ENCODE measurements at places on chromosomes 5 and 9.
A peak's percentile ranks its signal among the peaks of the same experiment; 100 is the strongest.

- no peak for DNase-seq
These were observed 6.1 kb downstream of the PRDM6 start for GRCh38 chr5:123094919-123095797.

DNA sequence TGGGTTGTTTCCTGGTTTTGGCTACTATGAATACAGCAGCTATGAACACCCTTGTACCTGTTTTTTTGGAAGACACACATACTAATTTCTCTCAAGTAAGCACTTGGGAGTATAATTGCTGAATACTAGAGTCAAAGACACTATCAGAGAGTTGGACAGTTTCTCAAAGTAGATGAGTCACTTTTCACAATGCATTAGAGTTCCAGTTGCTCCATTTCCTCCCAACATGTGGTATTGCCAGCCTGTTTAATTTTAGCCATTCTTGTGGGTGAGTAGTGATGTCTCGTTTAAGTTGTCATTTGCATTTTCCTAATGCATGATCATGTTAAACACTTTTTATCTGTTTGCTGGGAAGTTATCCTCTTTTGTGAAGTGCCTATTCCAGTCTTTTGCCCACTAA lies 81.6 kb upstream of the GDNF start:
- peak; percentile 6 for DNase-seq

DNA sequence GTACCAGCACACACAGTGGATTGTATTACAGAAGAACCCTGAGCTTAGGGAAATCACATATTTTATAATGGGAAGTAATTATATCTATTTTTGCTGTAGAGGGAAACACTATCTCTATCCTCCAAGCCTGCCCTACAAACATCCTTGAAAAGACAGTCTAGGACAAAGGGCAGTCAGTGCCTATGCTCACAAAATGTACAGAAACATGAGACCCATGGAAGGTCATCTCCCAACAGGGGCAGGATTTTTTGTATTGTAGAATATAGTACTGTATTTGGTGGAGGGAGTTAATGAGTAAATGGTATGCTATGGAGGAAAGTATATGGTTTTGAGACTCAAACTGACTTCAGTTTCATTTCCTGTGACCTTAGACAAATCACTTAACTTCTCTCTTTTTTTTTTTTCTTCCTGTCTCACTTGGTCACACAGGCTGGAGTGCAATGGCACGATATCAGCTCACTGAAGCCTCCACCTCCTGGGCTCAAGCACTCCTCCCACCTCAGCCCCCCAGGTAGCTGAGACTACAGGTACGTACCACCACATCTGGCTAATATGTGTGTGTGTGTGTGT lies 5.8 kb upstream of the RAB14 start:
- DNase-seq: no peak

DNA sequence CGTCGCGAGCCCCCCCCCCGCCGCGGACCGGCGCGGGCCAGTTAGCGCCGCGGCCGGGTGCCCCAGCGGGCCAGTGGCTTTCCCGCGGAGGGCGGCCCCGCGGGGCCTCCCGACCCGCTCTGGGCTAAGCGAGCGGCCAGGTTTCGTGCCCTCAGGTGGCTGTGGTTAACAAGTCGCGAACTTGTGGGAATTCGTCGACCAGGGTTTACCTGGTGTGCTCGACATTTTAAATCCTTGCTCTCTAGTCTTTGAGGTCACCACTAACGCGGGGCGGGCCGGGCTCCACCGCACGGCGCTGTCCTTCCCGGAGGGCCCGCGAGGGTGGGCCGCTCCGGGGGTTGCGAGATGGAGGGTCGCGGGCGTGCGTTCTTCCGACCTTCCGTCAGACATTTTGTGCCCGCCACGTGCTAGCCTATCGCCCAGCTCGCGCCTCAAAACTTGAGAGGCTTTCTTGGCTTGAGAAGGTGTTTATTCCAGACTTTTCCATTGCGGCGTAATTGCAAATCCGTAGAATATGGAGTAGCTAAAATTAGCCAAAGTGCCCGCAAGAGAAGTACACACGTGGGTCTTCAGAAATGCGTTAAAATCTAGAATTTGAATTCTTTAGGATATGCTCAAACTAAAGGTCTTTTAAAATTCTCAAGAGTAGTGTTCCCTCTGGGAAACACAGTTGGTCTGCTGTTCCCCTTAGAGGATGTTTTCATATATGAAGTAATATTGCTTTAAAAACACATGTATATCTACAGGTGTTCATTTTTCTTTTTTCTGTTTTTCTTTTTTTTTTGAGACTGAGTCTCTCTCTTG lies 2.1 kb downstream of the ANP32B start:
- peak; percentile 31 for DNase-seq

GRCh38 chr9:95008151-95008771 lies 281.8 kb downstream of the AOPEP start:
- DNase-seq: no peak

GRCh38 chr5:14996997-14997396 lies 125.4 kb upstream of the ANKH start:
- no peak for DNase-seq

DNA sequence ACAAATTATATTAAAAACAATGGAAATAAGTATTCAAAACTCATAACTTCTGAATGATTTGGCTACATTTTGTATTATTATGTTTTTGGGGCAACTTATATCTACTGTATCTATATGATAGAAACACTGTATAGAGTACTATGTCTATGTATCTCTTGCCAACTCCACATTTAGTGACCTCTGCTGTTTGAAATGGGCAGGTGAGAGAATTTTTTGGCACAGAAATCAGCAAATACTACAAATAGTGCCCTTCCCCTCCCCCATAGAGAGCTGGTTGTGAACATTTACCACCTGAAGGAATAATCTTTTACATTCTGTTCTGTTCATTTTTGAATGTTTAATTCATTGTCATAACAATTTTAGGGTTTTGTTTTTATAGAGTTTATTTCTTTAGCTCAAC lies 545.3 kb downstream of the PDE4D start:
- DNase-seq: no peak

GRCh38 chr5:90402521-90403255 lies 6.9 kb downstream of the CETN3 start:
- DNase-seq: no peak

GRCh38 chr5:127010362-127010761 lies 20.0 kb downstream of the MARCHF3 start:
- no peak for DNase-seq

DNA sequence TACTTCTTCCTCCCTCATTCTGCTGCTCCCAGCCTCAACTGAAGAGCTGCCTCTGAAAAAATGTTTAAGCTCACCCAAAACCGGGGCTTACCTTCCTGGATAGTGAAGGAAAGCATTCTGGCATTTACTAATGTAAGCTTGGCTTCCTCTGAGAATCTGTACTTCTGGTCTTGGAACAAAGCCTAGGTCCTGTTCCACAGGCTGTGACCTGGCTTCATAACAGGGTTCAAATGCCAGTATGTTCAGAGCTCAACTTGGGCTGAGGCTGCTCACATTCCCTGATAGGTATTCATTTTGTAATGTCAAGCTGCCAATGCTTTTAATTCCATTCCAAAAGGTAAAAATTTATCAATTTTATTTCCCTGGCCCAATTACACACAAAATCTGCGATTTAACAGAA lies 411.7 kb upstream of the KCNN2 start:
- no peak for DNase-seq

- no peak for DNase-seq
These were observed 12.5 kb downstream of the TAF1L start for GRCh38 chr9:32622948-32623347.

DNA sequence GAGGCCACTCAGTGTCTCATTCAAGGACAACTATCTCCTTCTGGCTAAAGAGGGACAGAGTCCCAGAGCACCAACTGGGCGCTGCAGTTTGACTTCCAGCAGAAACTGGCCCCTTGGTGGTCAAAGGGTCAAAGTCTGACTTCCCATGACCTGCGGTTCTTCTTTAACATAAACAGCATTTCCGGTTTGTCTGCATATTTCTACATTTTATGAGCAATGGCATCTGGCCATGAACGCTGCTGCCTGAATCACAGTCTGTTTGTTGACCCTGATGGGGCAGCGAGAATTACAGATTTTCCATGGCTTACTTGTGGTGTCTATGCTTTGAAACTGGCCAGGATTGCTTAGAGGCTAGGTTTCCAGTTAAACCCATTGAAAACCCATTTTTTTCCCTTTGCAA lies 1.3 kb downstream of the TNFSF15 start:
- DNase-seq: peak; percentile 78

GRCh38 chr9:97640325-97640724 lies 6.7 kb downstream of the NCBP1 start:
- no peak for DNase-seq

DNA sequence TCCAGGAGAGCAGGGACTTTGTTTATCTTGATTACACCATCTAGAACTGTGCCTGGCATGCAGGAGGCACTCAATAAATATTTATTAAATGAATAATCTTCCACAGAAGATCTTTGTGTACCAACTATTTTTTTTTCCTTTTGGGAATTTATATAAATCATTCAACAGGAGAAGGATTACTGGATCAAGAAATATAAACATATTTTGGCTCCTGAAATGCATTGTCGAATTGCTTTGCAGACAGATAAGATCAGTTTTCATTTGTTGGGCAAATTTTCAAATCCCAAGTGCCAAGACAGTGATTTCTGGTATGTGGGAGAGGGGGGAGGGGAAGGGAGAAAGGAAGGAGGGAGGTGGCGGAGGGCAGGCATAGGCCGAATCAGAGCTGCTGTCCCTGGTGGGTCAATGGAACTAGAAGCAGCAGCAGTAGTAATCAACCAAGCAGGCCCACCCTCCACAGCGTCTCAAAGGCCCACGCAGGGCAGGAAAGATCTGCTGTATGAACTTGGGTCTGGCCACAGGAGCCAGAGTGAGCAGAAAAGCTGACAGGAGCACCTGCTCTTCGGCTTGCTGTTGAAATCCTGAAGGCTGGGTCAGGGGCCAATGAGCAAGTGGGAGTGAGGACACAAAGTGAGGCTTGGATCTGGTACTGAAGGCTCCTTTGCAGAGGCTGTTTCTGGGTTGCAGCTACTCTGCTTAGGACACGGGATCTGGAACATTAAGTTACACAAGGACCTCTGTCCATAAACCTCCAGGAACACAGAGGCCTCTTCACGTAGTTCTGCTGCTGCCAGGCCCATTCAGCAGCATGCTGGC lies 15.8 kb upstream of the TRAF1 start:
- DNase-seq: no peak

- no peak for DNase-seq
These were observed 101.7 kb downstream of the SNCAIP start for GRCh38 chr5:122413722-122414121.

- DNase-seq: no peak
These were observed 26.2 kb upstream of the TNFAIP8 start for GRCh38 chr5:119329666-119330065.

DNA sequence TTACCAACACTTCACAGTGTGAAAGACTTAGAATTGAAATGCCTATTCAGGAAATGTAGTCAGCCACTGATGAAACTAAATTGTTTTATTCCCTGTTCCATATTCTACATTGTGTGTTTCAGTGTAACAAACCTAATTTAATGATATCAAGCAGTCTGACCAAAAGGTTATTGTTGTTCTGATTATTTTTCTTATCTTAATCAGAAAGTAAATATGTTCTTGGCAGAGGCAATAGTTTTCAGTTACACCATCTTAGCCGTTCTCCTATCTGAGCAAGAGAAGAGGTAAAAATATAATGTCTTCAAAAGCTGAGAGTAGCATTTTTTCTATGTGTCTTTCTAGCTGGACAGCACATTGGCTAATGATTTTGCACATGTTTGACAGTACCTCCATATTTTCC lies 17.1 kb downstream of the CDC26 start:
- no peak for DNase-seq

- DNase-seq: no peak
These were observed 75.0 kb upstream of the TNC start for GRCh38 chr9:115192835-115193525.

DNA sequence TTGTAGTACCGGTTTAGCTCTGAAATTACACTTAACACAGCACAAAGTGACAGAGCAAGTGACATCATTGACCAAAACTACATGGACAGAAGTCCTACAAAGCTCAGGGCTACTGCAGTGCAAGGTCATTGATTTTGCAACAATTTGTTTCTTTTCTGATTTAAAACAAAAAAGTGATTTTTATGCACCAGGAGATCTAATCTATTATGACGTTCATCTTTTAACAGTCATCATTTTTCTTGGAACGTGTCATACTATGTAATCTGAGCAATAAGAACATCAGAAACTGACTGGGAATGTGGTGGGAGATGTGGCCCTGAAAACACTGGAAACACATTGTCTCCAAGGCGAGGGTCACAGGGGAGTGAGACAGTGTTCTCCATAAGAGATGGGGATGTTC lies 17.4 kb upstream of the ZFAND5 start:
- peak; percentile 35 for DNase-seq

GRCh38 chr9:22154064-22154463 lies 145.0 kb upstream of the CDKN2B start:
- DNase-seq: no peak

DNA sequence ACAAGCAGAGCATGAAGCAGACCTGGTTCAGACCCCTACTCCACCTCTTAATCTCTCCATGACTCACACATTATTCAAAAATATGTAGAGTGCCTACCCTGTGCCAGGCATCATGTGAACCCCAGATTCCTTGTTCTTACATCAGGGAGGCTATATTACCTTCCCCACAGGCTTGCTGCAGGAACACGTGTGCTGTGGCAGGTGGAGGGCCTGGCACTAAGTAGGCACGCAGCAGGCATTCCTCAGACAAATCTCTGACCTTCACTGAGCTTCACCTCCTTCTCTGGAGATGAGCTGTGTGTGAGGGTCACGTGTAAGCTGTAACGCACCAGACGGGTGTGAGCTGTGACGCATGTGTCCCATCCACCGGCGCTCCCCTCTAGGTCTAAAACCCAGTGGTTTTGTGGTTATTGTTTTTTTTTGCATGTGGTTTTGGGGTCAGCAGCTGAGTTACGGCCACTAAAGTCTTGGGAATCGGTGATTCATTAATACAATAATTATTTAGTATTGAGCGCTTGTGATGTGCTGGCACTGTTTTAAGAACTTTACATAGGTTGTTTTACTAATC lies 30.3 kb downstream of the ANGPTL2 start:
- DNase-seq: no peak

GRCh38 chr5:67188274-67189078 lies 8.1 kb downstream of the CD180 start:
- DNase-seq: no peak

DNA sequence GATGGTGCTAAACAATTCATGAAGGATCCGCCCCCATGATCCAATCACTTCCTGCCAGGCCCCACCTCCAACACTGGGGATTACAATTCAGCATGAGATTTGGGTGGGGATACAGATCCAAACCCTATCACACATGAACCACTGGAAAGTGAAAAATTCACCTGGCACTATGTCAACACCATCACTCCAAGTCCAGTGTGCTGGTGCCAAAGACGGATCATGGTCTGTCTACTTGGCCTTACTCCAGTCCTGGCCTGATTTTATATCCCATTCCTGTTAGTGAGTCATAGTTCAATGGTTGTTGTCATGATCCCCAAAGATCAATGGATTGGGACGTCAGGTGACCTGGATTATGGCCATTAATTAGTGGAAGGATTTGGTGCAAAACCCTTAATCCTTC lies 147.4 kb upstream of the RPS23 start:
- DNase-seq: peak; percentile 30

GRCh38 chr9:96599298-96599697 lies 20.3 kb downstream of the CDC14B start:
- peak; percentile 33 for DNase-seq

GRCh38 chr9:96779089-96779488 lies 1.2 kb upstream of the ZNF510 start:
- no peak for DNase-seq

- no peak for DNase-seq
These were observed 16.3 kb upstream of the DPM2 start for GRCh38 chr9:127953768-127954505.

All from fibroblast of skin of abdomen (primary cell).